ENCODE measurements at places on chromosomes 11 and 22.

DNA sequence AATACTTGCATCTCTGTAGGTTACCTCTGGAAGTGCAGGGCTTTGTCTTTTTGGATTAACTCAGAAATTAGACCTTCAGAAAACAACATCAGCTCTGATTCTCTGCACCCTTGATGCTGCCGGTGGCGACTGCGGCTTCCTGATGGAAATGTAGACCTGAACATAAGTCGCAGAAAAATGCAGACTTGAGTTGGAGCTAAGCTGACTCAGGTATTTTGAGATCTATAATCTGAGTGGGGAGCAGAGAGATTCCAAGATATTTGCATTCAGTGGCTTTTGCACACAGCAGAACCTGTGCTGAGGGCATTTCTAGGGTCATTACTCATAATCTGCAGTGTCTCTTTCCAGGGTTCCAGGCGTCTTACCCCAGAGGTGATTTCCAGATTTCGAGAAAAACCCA lies 18.7 kb upstream of the NFAM1 start:
- no peak for DNase-seq

GRCh38 chr11:1281326-1281973 lies 28.0 kb downstream of the TOLLIP start:
- no peak for DNase-seq

GRCh38 chr11:58829786-58830185 lies 14.7 kb downstream of the GLYATL2 start:
- DNase-seq, result no peak

DNA sequence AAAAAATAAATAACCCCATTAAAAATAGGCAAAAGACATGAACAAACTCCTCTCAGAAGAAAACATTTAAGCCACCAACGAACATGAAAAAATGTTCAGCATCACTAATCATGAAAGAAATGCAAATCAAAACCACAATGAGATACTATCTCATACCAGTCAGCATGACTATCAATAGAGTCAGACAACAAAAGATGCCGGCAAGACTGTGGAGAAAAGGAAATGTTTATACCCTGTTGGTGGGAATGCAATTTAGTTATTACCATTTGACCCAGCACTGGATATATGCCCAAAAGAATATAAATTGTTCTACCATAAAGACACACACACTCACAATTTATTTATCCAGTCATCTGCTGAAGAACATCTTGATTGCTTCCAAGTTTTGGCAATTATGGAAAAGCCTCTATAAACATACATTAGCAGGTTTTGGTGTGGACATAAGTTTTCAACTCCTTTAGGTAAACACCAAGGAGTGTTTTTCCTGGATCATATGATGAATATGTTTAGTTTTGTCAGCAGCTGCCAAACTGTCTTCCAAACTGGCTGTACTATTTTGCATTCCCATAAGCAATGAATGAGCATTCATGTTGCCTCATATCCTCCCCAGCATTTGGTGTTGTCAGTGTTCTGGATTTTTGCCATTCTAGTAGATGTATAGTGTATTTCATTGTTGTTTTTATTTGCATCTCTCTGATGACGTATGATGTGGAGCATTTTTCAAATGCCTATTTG lies 28.0 kb downstream of the OR8D1 start:
- no peak for DNase-seq

- DNase-seq, result no peak
Observed at GRCh38 chr22:26994801-26995200, 337.4 kb downstream of the MIAT start.

DNA sequence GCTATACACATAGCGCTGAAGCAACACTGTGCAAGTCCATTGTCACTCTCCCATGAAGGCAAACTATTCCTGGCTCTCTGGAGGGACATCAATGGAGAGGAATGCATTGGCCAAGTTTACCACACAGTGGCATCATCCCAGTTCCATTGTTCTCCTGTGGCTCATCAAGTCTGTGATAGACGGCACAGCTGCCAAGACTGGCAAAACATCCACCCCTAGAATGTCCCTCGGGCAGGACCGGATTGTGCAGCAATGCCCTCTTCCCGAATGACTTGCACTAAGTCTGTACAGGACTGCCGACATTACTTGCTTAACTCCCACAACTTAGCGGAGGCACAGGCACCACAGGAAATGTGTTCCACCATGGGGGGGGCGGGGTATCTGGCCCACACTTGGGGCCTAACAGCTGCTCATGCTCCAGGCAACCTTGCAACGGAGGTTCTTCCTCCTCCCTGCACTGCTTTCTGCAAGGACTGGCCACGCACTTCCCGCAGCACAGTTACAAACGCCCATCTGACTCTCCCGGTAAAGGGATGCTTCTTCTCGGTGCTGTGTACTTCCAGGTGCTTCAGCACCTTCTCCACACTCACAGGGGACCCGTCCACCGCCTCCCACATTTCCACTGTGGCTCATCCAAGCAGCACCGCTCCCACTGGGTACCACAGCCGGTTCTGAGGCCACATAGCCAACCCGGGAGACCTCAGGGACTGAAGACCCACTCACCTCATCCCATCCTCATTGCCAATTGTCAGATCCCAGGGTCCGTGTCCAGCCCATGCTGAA lies 1309.6 kb upstream of the RAG2 start:
- DNase-seq, result no peak

DNA sequence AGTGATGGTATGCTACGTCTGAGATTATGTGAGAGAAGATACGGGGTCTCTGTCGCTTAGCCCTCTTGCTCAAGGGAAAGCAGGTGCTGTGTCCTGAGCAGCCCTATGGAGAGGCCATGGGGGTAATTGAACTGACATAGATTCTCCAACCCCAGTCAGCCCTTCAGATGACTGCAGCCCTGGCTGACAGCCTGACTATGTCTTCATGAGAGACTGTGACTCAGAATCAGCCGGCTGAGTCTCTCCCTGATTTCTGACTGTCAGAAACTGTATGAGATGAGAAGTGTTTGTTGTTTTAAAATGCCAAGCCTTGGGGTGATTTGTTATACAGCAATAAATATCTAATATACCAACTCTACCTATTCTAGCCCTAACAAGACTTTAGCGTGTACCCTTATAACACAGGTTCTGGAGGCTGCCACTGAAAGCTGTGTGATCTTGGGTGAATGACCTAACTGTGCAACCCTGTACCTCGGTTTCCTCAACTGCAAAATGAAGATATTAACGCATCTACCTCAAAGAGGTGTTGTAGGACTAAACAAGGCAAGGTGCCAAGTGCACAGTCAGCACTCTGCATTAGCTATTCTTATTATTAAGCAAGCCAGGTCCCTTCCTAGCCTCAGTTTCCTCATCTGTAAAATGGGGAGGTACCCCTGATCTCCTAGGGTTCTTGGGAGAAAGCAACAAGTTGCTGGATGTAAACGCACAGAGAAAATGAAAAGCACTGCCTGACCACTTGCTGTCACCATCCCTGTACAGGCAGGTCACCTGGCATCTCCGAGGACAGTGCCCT lies 24.9 kb downstream of the SLC43A1 start:
- DNase-seq, result no peak

GRCh38 chr11:14541192-14541947 lies 21.2 kb upstream of the PSMA1 start:
- DNase-seq, result no peak

DNA sequence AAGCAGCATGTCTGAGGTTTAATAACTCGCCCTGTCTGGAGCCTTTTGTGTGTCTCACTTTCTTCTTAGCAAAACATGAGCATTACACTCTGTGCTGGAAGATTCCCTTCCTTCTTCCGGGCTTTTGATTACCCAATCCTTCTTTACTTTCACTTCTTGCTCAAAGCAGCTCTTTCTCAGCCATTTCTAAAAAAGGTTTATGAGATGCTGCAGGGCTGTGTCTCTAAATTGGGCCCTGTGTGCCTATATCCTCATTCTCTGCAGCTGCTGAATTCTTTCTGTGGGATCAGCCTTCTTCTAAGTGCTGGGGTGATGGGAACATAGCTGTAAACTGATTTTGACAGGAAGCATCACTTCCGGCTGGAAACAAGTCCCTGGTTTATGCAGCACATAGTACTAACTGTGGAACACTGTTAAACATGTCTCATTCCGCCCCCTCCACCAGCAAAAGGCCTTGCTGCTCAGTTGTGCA lies 71.8 kb downstream of the PIWIL4 start:
- no peak for DNase-seq

DNA sequence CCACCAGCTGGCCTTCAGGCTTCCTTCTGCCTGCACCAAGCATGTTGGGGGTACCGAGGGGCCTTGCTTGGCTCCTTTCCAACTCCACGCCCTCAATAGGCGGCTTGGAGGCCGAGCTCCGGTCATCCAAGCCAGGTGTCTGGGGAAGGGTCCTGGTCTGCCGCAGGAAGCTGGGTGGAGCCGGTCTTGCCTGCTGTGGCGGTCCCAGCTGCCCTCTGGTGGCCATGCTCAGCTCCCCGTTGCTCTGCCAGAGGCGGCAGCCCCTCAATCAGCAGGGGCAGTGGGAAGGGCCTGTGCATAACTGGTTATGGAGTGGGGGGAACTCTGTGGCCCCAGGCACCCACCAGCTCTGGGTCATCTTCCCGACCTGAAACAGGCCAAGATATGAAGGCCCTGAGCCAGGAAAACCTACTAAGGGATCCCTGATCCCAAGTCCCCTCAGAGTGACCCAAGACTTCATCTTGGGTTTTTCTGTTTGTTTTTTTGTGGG lies 3.2 kb downstream of the ARVCF start:
- DNase-seq, result no peak

DNA sequence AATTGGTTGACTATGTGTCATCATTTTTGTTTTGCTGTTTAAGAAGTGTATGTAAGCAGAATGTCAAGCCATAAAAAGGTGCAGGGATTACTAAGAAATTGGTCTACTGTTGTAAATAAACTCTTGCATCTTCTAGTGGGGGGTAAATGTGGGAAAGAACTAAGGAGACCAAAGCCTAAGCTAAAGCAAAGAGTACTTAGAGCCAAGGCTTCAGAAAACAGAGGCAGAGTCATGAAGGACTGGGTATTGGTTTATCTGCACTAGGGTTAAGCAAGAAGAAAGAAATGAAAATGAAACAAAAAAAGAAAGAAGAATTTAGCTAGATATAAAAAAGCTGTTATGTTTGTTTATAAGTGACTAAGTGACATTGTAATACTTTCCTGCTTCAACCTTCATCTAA lies 628.1 kb downstream of the METTL15 start:
- DNase-seq, result no peak

DNA sequence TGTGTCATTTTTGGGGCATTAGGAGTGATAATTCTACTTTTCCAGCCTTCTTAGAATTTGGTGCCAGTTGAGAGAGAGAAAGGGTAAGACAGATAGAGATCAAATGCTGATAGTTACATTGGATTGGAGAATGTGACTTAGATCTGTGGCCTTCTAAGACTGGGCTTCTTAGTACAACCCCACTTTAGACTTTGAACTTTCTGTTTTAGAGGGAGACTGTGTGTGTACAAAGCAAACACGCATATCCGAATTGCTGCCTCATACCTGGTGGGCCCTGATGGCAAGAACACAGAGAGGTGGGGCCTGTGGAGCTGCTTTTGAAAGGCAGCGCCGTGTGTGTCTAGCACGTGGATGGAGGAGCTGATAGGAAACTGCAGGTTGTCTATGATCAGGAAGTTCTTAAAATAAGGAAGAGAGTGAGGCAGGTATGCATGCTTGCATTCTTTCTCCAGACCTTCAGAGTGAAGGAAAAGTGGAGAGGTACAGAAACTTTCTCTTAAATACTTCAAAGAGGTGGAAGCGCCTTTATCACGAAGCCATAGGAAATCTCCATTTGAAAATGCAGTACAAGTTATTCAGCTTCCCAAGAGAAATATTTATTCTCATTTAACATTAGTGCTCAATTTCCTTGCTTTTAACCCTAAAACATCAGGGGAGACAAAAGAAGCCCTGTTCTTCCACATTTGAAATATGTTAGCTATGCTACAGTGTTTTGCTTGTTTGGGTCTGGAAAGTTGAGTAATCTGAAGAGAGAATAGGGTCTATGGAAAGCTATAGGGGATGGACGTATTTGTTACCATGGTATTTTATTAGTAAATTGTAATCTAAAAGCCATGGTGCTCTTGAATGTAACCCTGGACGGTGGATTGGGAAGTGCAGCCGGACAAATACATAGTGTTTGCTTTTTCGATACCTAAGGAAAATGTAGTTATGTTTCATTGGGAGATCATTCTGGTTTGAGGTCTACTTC lies 13.7 kb downstream of the PDHX start:
- DNase-seq, result no peak

- DNase-seq, result no peak
Observed at GRCh38 chr11:100827934-100828661, 141.0 kb downstream of the ARHGAP42 start.

DNA sequence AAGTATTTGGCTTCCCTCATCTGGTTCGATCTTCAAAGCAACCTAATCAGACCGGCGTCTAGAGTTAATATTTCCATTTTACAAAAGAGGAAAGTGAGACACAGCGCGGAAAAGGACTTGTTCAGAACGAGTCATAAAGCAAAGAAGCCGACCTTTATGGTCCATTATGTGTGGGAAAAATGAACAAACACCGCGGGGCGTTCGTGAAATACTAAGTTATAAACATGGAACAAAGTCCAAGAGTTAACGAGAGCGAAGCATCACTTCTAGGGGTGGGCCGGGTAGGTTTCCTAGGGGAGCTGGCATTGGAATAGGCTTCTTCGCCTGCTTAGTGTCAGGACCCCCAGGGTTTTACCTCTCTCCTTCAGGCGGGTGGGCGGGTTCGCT lies 575 bp downstream of the DUSP18 start:
- DNase-seq, result peak; percentile 18

DNA sequence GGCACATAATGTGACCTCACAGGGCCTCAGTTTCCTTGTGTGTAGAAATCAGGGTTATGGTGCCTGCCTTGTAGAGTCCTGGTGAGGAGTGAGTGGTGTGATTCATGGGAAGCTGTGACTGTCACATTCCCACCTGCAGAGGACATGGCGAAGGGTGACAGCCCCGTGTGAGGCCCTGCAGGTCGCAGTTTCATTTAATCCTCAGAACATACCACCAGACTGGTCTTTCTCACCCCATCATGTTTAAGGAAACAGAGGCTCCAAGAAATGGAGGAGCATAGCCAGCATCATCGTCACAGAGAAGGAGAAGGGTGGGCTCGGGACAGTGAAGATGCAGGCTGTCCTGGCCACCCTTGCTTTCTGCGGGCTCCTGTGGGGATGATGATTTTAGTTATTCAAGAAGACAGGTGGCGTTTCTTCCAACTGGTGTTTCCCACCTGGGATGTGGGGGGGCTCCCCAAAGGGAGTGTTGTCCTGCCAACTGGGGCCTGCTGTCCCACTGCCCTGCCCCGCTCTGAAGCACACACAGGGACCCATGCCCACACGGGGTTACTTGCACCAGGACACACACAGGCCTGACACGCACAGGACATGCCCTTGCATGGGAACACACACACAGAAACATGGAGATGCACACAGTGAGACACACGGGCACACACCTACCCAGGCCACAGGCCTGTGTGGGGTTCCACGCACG lies 100.2 kb downstream of the BCR start:
- no peak for DNase-seq
